ENCODE measurements at places on chromosomes 7 and 10.

DNA sequence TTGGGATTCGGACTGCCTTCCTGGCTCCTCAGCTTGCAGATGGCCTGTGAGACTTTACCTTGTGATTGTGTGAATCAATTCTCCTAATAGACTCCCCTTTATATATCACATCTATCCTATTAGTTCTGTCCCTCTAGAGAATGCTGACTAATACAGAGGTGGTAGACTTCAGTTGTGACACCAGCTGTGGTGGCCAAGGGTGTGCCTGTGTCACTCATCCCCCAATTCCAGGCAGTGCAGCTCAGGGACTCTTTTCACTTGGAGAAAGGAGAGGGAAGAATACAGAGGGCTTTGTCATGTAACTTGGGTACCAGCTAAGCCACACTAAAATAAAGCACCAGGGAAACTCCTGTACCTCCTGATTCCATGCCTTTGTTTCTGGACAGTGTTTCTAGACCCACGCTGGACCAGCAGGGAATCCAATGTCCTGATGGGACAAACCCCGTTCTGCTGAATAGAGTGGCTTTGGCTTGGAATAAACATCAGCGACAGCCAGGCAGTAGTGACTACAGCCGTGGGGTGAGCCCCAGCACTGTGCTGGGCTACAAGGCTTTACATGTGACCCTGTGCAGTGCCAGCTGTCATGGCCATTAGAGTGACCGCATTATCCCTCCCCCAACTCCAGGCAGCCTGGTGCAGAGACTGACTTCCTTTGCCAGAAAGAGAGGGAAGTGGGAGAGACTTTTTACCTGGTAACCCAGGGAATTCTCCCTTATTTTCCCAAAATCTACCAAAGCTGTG is 233.6 kb downstream of the ANK3 start:
- DNase-seq = no peak

GRCh38 chr10:48464871-48465736 is 139.8 kb downstream of the ARHGAP22 start:
- peak; percentile 4 for DNase-seq

- DNase-seq = no peak
Observed at GRCh38 chr10:62895063-62895462, 78.9 kb upstream of the EGR2 start.

DNA sequence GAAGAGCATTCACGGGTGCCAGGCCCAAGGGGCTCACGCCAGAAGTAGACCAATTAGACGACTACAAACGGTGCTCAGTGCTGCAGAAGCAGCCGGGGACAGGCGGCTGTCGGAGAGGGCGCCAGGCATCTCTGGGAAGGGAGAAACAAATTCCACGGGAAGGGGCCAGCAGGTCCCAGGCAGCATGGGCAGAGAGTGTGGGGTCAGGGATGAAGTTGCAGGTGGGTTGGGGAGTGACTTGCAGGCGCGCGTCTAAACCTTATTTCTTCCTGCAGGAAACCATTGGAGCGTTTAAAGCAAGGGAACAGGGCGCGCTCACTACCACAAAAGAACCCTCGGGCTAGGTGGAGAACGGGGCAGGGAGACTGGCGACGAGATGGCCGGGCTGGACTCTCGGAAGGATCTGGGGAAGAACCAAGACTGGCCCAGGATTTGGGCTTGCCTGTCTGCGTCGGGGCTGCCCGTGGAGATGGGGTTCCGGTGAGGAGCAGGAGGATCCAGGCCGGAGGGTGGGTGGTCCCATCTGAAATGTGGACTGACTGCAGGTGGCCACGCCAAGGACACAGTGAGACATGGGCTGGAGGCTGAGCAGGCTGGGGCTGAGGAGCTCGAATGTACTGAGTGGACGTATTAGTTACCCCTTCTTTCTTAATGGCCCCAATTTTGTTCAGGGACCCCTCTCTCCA is 116.3 kb upstream of the DIP2C start:
- DNase-seq = no peak

GRCh38 chr7:81887098-81888090 is 117.5 kb upstream of the HGF start:
- no peak for DNase-seq

DNA sequence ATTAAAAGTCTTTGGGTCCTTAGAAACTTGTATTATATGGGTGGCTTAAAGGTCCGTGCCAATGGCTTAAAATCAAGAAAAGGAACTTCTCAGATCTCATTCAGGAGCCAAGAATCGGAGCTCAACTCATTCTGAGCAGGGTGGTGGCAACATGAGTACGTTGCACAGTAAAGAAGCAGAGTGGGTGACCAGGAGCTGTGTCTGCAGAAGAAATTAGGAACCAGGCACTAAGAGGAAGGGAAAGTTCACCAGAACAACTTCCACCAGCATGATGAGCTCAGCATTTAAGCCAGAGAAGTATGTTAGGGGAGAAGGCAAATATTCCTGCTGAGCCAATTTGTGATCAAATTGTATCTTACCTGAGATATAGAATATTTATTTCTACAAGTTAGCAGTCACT is 236.0 kb upstream of the NRP1 start:
- no peak for DNase-seq

GRCh38 chr7:91784469-91784868 is 96.0 kb downstream of the MTERF1 start:
- DNase-seq = no peak

DNA sequence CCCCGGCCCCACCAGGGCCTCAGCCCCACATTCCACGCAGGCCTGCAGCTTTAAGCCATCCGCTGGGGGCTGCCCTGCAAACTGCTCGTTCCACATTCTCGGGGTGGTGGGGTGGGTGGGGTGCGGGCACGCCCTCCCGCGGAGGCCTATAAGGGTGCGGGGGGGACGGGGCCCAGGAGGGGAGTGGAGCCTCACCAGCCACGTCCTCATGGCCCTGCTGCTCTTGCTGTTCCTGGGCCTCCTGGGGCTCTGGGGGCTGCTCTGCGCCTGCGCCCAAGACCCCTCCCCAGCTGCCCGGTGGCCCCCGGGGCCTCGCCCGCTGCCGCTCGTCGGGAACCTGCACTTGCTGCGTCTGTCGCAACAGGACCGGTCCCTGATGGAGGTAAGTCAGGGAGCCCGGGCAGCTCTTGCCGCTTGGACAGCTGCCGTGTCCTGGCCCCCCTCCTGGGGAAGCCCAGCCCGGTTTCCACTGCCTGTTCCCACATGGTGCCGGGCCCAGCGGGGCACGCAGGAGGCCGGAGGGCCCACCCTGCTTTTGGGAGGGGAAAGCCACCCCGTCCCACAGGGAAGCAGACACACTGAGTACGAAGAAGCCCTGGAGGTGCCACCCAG is at the start of gene CYP2W1:
TSS of gene CYP2W1 (plus strand) at position 178 of the 612 bp plus-strand sequence. CDS start at position 209, 31 bp downstream.
- no peak for DNase-seq

DNA sequence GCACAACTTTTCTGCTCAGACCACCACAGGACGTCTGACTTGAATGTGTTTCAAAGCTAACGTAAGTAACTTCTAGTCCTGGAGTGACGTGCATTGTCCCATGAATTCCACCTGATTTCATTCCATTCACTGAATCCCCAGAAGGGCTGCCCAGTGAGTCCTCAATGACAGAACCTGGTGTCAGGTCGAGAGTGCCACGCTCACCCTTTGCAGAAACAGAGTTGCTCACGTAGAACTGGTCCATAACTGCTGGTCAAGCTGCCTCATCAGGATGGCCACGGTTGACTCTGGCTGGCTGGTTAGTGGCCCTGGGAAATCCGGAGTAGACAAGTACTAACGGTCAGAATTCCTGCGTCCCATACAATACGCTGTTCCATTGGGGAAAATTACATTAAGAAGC is 50.6 kb upstream of the UBE3C start:
- no peak for DNase-seq

DNA sequence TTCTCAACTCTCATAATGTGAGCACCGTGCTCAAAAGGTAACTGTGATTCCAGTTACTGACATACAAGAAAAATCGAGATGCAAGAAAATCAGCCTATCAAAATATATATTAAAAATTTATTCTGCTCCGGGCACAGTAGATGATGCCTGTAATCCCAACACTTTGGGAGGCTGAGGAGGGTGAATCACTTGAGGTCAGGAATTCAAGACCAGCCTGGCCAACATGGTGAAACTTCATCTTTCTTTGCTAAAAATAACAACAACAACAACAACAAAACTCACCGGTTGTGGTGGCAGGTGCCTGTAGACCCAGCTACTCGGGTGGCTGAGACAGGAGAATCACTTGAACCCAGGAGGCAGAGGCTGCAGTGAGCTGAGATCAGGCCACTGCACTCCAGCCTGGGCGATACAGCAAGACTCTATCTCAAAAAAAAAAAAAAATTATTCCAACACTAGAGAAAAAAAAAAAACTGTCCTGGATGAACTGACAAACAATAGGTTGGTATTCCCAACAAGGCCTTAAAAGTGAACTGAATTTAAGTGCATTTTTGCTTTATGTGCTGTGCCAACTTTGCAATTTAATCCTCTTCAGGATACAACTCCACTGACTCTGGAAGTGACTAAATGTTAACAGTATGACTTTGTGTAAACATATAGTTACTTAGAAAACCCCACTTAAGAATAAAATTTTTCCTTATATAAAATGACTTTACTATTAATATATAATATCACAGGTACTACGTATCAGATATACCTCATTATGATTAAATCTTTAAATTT is 51.1 kb downstream of the JMJD1C start:
- DNase-seq = no peak

DNA sequence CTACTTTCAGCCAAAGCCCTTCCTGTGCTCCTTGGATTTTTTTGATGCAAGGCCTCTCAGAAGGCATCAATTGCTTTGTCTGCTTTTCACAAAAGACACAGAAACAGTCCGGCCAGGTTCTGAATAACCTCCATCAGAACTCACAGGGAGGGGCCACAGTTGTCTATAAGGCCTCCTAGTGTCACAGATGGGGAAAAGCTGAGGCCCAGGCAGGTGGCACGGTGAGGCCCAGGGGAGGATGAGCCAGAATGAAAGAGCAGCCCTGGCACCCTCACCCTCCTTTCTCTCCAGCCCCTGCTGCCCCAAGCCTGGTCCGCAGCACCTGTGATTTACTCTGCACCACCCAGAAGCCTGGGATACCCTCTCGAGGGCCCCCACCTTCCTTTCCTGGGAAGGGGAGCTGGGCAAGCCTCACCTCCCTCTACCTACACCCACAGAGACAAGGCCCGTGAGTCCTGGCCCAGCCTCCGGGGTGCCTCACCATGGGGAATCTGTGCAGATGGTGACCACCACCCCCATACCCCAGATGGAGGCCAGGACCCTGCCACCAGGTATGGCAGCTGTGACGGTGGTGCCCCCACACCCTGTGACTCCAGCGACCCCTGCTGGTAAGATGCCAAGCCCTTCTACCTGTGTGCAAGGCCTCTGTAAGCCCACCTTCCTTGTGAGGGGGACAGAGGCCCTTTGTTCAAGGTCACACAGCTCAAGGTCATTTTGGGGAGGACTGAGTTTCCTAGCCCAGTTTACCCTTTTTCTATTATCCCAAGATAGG is 26.2 kb upstream of the ZNF467 start:
- DNase-seq = peak; percentile 61

Measured in CD4-positive, alpha-beta T cell (primary cell).